Large intestine (tissue), 12 donors: ENCODE measurements at places on chromosomes 1 and 21. TPM values are rescaled to one million over a fixed set of nuclear protein-coding genes. Genes with fewer than 3 reads are reported as not detected.

DNA sequence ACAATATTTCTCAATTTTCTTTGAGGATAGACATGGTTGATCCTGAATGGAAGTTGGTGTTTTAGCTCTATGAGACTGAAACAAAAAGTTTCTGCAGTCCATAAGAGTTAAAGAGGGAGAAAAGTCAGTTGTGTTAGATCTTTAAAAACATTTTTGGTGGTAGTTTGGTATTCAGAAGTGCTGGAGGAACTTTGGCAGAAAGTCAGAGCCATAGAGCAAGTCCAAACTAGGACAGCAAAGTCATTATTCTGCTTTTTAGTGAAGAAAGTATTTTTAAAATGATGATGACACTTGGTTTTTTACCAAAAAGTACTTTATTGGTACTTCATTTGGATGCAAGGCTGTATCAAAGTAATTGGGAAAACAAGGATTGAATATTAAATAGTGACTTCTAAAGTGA is 41.8 kb downstream of the FNBP1L start:
- DNase-seq, result no peak

DMBX1 gene
- not detected for polyA plus RNA-seq

- DNase-seq, result no peak
Measured at GRCh38 chr1:218499011-218499691, 154.0 kb downstream of the TGFB2 start.

DNA sequence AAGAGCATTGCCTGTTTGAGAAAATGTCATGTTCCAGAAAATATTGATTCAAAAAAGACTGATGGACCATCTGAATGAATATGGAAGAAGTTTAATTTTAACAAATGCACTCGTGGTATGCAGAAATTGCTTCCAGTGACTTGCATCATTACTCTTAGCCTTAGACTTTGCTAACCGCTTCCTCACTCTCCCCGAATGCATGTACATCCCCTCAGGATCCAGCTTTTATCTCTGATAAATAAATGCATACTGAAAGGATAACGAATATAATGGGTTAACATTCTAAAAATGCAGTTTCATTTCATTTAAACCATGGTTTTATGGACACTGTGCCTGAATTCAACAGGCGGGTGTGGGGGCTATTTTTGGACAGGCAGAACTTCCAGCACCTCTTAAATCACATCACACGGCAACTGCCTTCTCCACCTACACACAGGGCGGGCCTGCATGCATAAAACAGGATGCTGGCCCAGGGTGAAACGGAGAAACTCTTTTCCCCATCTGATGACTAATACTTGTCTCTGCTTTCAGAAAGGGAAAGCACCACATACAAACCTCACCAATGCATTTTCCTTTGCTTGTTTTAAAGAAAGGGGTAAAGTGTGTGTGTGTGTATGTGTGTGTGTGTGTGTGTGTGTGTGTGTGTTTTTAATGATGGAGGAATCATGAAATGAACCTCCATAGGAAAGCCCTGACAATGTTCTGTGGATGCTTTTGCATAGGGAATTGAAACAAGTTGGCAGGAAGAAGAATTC is 48.7 kb downstream of the SPAG17 start:
- DNase-seq, result no peak

DNA sequence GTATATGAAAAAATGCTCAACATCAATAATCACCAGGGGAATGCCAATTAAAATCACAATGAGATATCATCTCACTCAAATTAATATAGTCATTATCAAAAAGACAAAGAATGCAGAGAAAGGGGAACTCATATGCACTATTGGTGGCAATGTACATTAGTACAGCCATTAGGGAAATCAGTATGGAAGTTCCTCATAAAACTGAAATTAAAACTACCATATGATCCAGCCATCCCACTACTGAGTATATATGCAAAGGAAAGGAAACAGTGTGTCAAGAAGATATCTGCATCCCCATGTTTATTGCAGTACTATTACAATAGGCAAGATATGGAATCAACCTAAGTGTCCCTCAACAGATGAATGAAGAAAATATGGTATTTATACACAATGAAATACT is 32.1 kb upstream of the TEKT2 start:
- DNase-seq, result no peak

GRCh38 chr21:46005481-46005881 is 23.9 kb downstream of the COL6A1 start:
- DNase-seq, result no peak

OR2W3 gene
- polyA plus RNA-seq, result 0.51 TPM

VSIG8 gene
- polyA plus RNA-seq, result 0.06 TPM
